ENCODE measurements at places on chromosomes 5 and 9. TPM values are rescaled to one million over a fixed set of nuclear protein-coding genes. Genes with fewer than 3 reads are reported as not detected.

The TRIO gene
- polyA plus RNA-seq = 206 TPM

The FAM163B gene
- not detected for polyA plus RNA-seq

The RIC1 gene
- polyA plus RNA-seq = 25.5 TPM

The KIAA0825 gene
- 0.46 TPM for polyA plus RNA-seq

DNA sequence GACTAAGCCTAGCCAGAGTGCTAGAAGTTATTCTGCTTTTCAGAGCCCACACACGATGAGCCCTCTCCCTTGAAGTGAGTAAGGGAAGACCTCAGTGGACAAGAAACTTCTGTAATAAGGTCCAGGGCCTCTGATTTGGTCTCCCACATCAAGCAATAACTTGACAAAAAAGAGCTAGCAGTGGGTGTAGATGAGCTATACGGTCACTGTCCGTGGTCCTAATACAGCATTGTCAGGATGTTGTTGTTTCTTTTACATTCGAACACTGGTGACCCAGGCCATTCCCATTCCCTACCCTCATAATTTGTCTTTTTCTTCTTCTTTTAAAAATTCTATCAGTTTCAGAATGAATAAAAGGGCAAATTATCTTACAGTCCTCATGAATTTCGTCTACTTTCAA lies 5.2 kb downstream of the PCSK1 start:
- H3K27me3 ChIP-seq = peaks cover 31% of the 10 kb centered on the region
- no peak overlapping the region for H3K4me3 ChIP-seq
- H3K36me3 ChIP-seq = no peaks in the 10 kb centered on the region
- DNase-seq = peak; percentile 15

DNA sequence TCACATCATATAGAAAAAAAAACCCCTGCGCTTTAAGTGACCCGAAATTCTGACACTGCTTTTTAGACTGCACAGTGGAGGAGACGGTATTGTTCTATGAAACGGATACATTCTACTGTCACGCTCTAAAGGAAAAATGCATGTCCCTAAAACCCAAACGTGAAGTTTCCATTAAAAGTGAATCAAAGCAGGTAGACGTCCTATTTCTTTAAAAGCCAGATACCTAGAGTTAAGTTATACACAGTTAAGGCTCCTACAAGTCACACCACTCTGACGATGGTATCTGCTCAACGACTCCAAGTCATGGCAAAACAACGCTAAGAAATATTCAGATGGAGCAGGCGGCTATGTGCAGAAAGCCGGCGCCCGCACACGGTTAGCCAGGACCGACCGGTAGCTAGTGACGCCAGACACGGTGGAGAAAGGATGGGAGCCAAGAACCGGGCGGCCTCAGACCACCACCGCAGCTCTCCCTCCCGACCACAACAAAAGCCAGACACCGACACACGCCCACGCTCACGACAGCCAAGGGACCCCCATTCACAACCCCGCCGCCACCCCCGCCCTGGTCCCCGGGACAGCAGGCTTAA lies 734 bp downstream of the SKP1 start:
- H3K27ac ChIP-seq = peak overlapping the region; percentile 94
- peak overlapping the region; percentile 92 for H3K4me3 ChIP-seq
- H3K4me1 ChIP-seq = no peaks in the 10 kb centered on the region
- DNase-seq = peak; percentile 25

DNA sequence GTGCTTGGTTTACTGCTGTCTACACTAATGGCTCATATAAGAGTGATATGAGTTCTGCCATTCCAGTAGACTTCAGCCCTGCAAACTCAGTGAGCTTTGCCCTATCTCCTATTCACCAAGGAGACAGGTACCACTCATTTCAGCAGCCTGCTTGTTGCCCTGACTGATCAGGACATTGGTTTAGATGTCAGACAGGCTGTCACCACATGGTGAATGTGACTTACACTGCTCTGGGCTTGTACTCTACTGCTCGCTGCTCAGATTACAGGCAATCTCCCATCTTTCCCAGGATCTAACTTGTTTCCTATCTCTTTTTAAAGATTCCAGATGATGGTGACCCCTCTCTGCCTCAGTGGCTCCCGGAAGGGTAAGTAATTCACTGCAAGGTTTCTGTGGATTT lies 123.3 kb upstream of the RUSC2 start:
- H3K27me3 ChIP-seq = no peaks in the 10 kb centered on the region
- H3K27ac ChIP-seq = no peak overlapping the region
- no peak overlapping the region for H3K4me3 ChIP-seq
- H3K4me1 ChIP-seq = peaks cover 10% of the 10 kb centered on the region

DNA sequence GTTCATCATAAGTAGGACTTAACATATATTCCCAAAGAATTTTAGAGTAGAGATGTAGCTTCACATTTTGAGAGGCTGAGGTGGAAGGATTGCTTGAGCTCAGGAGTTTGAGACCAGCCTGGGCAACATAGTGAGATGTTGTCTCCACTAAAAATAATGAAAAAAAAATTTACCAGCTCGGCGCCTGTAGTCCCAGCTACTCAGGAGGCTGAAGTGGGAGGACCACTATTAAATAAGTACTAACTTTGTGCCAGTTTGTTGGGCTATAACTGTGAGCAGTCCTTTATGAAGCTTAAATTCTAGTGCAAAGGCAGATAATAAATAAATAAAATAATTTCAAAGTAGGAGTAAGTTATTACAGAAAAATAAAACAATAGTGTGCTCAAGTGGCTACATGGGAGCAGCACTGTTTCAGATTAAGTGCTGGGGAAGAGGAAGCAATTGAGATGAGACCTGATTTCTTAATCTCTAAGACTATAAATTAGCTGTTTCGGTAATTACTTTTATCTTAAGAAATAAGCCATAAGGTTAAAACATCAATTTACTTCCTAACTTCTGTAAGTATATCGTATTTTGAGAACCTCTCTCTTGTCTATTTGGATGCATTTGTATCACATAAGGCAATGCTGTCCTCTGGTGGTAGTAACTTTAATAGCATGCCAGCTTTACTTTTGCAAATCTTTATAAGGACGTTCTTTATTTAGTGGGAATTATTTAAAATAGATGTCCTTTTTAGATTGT lies 98.9 kb downstream of the CSNK1G3 start:
- H3K27me3 ChIP-seq = no peaks in the 10 kb centered on the region
- no peaks in the 10 kb centered on the region for H3K4me1 ChIP-seq
- peak; percentile 80 for DNase-seq
- peaks cover 6% of the 10 kb centered on the region for H3K36me3 ChIP-seq
- H3K4me3 ChIP-seq = no peak overlapping the region

DNA sequence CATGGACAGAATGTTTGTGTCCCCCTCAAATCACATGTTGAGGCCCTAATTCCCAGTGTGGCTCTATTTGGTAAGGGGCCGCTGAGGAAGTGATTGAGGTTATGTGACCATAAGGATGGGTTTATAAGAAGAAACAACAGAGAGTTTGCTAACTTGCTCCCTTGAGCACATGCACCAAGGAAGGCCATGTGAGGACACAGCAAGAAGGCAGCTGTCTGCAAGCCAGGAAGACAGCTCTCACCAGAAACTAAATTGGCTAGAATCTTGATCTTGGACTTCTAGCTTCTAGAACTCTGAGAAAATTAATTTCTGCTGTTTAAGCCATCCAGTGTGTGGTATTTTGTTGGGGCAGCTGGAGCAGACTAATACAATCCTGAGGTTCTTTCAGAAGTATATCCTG lies 35.2 kb upstream of the CDC42SE2 start:
- no peaks in the 10 kb centered on the region for H3K36me3 ChIP-seq
- no peaks in the 10 kb centered on the region for H3K27me3 ChIP-seq
- no peak overlapping the region for H3K27ac ChIP-seq
- no peak for DNase-seq

GRCh38 chr9:14895806-14896205 lies 14.4 kb downstream of the FREM1 start:
- H3K27ac ChIP-seq = no peak overlapping the region
- no peaks in the 10 kb centered on the region for H3K4me1 ChIP-seq
- no peaks in the 10 kb centered on the region for H3K27me3 ChIP-seq
- H3K4me3 ChIP-seq = no peak overlapping the region
- no peaks in the 10 kb centered on the region for H3K36me3 ChIP-seq
- DNase-seq = peak; percentile 3

DNA sequence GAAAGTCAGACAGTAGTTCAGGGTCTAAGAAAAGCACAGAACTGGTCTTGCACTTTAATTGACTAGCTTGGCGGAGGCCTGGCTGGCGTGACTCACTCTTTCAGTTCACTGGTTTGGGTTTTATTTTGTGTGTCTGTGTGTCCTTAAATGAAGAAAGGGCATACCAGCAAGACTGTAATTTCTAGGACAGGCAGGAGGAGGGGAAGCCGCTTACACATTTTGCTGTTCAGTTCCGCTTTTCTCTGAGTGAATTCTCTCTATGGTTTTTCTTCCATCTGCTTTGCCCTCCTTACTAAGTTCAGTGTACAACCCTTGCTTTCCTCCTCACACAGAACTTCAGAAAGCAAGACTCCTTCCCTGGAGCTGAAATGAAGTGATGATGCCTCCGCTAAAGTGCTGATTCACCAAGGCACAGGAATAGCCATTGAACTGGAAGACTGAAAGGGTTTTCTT lies 150.8 kb downstream of the MEF2C start:
- H3K4me3 ChIP-seq = no peak overlapping the region
- no peak overlapping the region for H3K27ac ChIP-seq
- no peaks in the 10 kb centered on the region for H3K4me1 ChIP-seq
- no peak for DNase-seq
- no peaks in the 10 kb centered on the region for H3K27me3 ChIP-seq
- no peaks in the 10 kb centered on the region for H3K36me3 ChIP-seq

DNA sequence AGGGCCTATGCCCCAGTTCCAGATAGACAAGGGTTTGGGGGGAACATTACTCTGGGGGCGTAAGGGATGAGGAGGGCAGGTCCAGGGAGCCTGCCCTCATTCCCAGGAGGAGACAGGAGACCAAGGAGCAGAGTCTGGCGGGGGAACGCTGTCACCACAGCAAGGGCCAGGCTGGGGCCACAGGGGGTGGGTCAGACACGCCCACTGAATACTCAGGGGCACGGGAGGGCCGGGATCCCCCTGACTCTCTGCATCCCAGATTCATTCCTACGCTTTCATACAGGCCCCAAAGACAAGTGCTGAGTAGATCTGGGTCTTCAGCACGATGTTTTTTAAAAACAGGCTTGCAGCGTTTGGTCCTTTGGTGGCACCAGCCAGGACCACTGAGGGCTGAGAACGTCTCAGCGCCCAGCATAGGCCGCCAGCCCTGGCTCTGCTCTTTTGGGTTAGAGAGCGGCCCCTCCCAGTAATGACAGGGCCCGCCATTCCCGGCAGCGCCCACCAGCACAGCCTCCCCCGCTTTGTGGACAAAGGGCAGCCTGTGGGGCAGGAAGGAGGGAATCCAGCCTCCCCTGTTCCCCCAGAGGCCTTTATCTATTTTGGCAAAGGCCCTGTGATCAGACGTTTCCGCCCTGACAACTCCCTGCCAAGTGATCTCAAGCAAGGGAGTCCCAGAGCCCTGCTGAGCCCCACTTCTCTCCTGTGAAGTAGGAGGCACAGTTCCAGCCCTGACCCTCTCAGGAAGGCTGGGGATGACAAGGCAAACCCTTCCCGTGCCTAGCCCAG lies 24.9 kb downstream of the NEK6 start:
- DNase-seq = peak; percentile 79
- H3K27ac ChIP-seq = peak overlapping the region; percentile 90
- H3K4me3 ChIP-seq = no peak overlapping the region
- H3K36me3 ChIP-seq = peaks cover 13% of the 10 kb centered on the region
- no peaks in the 10 kb centered on the region for H3K27me3 ChIP-seq

DNA sequence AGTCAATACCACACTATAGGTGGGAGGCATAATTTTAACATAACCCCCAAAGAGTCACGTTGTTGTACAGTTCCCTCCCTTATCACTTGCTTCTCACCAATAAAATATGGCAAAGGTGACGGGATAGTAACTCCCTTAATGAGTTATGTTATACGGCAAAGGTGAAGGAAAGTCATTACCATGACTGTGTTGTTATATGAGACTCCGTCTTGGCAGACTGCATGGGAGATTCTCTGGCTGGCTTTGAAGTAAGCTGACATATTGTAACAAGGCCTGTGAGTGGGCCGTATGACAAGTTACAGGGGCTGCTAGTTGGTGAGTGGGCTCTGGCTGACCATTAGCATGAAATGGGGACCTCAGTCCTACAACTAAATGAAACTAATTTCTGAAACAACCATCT lies 366.4 kb upstream of the FTMT start:
- H3K4me1 ChIP-seq = no peaks in the 10 kb centered on the region
- no peak overlapping the region for H3K4me3 ChIP-seq
- no peak for DNase-seq
- no peaks in the 10 kb centered on the region for H3K36me3 ChIP-seq
- H3K27me3 ChIP-seq = no peaks in the 10 kb centered on the region
- no peak overlapping the region for H3K27ac ChIP-seq

DNA sequence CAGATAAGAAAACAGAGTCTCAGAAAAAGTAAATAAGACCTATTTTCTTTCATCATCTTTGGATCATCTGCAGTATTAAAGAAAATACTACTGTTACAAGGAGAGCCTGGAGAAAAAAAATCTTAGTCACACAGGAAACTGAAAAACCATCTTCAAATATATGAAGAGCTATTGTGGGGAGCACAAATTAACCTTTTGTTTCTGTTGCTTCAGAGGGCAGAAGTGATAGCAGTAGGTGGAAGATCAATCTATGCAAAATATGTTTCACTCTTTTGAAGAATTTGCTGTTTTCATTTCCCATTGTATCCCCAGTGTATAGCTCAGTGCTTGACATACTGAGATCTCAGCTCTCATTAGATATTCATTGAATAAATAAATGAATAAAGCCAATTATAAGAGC lies 13.1 kb upstream of the CEMIP2 start:
- DNase-seq = no peak
- no peak overlapping the region for H3K4me3 ChIP-seq
- H3K27me3 ChIP-seq = no peaks in the 10 kb centered on the region
- no peak overlapping the region for H3K27ac ChIP-seq
- H3K36me3 ChIP-seq = no peaks in the 10 kb centered on the region

- H3K36me3 ChIP-seq = no peaks in the 10 kb centered on the region
- no peaks in the 10 kb centered on the region for H3K27me3 ChIP-seq
- no peak overlapping the region for H3K4me3 ChIP-seq
- peaks cover 4% of the 10 kb centered on the region for H3K4me1 ChIP-seq
- no peak overlapping the region for H3K27ac ChIP-seq
Measured at GRCh38 chr9:89410641-89411350, 87.1 kb downstream of the SEMA4D start.

GRCh38 chr9:120478208-120478607 lies 101.8 kb downstream of the CDK5RAP2 start:
- H3K27ac ChIP-seq = no peak overlapping the region
- DNase-seq = peak; percentile 32
- peaks cover 9% of the 10 kb centered on the region for H3K4me1 ChIP-seq
- peaks cover 1% of the 10 kb centered on the region for H3K36me3 ChIP-seq
- no peaks in the 10 kb centered on the region for H3K27me3 ChIP-seq

- no peaks in the 10 kb centered on the region for H3K4me1 ChIP-seq
- H3K27me3 ChIP-seq = no peaks in the 10 kb centered on the region
- no peaks in the 10 kb centered on the region for H3K36me3 ChIP-seq
- no peak overlapping the region for H3K4me3 ChIP-seq
- H3K27ac ChIP-seq = no peak overlapping the region
Measured at GRCh38 chr9:81573415-81574321, 115.7 kb downstream of the TLE1 start.

DNA sequence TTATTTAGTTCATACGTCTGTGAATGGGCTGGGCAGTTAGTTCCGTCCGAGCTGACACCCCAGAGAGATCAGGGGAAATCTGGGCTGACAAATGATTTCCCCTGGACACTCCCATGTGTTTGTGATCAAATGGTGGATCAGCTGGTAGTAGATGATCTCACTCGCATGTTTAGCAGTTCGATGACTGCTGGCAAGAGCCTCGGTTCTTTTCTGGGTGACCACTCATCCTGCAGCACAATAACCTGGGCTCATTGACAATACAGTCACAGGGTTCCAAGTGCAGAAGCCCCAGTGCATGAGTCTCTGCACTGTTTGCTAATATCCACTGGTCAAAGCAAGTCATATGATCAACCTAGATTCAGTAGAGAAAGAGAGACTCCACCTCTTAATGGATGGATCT lies 155.9 kb downstream of the NR2F1-AS1 start:
- peak; percentile 21 for DNase-seq
- H3K27me3 ChIP-seq = no peaks in the 10 kb centered on the region
- 0 out of 2 replicates have a peak, but pooled peaks cover 2% of the 10 kb centered on the region for H3K36me3 ChIP-seq
- no peaks in the 10 kb centered on the region for H3K4me1 ChIP-seq
- no peak overlapping the region for H3K27ac ChIP-seq

Data from IMR-90 (cell line).